ENCODE measurements at places on chromosomes 6 and 20.
A peak's percentile ranks its signal among the peaks of the same experiment; 100 is the strongest.

- DNase-seq, result peak; percentile 54
Measured at GRCh38 chr6:144013486-144013909, 5.4 kb upstream of the PLAGL1 start.

- DNase-seq, result no peak
Measured at GRCh38 chr20:36313926-36314325, 7.8 kb downstream of the DLGAP4 start.

GRCh38 chr6:170189236-170189635 lies 101.6 kb downstream of the DLL1 start:
- no peak for DNase-seq

DNA sequence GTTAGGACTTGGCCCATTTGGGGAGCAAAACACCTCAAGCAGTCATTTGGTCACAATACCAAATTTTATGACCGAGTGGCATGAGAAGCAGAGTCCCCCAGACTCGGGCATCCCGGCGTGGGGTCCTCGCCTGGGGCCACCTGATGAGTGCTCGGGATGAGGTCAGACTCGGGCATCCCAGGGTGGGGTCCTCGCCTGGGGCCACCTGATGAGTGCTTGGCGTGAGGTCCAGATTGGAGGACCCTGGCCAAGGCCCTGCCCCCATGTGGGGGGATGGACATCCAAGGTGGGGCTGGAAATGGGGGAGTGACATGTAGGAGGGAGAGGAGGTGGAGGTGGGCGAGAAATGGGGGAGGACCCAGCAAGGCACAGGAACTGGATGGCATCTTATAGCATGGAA lies 56.1 kb upstream of the CST7 start:
- no peak for DNase-seq

GRCh38 chr20:3590164-3590563 lies 73.0 kb downstream of the GFRA4 start:
- no peak for DNase-seq

DNA sequence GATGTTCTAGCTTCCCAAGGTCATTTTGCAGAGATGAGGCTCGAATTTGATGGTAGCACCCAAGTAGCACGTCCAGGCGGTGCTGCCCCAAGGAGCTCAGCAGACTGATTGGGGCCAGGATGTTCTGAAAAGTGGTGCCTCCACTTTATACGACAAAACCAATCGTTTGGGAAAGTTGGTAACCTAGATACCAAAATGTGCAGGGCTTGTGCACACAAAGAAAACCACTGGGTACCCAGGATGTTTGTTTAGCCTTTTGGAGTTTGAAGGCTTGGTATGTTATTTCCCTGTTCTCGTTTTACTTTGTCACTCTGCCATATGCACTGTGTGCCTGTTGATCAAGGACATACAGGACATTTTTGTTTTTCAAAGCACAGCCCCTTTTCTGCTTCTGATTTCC lies 40.7 kb upstream of the PBOV1 start:
- DNase-seq, result no peak

GRCh38 chr6:15243910-15244619 lies 1.8 kb upstream of the JARID2 start:
- no peak for DNase-seq

DNA sequence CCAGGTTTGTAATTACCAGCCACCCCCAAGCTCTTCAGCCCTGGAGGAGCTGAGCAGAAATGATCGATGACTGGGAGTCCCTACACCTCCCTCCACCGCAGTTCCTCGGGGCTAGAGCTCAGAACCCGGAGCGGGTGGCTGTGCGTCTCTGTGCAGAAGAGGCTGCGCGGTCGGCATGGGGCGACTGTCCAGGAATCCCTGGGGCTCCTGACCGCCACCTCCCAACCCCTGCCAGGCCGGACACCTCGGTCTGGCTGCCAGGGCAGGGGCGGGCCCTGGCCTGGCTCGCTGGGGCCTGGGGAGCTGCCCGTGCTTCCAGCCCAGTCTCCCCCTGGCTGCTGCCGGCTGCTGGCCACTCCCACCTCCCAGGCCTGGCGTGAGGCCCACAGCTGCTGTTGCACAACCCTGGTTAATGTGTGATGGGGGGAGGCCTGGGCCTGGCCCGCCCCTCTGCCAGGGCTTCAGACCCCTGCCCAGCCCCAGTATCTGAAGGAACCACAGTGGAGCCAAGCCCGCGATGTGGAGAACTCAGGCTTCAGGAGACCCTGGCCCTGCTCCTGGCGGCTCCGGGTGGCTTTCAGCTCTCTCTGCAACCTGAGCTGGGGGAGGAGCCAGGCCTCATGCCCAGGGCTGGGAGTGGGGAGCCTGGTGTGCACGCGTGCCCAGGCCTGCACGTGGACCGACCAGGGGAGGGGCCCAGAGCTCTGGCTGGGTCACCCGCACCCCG lies 1.2 kb downstream of the SLC2A4RG start:
- DNase-seq, result peak; percentile 49

GRCh38 chr6:160398674-160399271 lies 50.6 kb downstream of the SLC22A3 start:
- DNase-seq, result no peak

GRCh38 chr6:144659202-144660182 lies 374.4 kb downstream of the UTRN start:
- no peak for DNase-seq

DNA sequence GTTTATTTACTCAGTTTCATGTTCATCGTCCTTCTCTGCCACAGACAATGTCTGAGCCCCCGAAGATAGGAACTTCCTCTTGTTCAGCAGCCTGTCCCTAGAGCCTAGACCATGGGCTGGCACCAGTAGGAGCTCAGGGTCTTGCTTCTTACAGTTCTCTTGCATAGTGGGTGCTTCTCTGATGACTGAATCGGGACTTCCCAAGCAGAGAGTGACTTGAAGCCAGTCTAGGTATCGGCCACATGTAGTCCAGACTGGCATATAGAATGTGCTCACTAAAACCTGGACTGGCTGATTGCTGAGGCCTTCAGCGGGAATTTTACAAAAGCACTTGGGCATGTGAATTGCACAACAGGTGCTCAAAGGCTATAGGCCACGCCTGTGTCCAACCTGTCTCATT lies 52.0 kb downstream of the PRDM1 start:
- DNase-seq, result no peak

GRCh38 chr20:58893355-58894120 lies 41.0 kb downstream of the GNAS start:
- DNase-seq, result no peak

- no peak for DNase-seq
Measured at GRCh38 chr20:21556398-21556797, 42.5 kb upstream of the NKX2-2 start.

GRCh38 chr20:38727607-38728190 lies 3.4 kb downstream of the SLC32A1 start:
- no peak for DNase-seq

All from hypothalamus (tissue), 51 donors.